ENCODE measurements at places on chromosomes 6 and 20.

GRCh38 chr6:114140416-114140815, 169.5 kb upstream of the HDAC2 start:
- no peak for DNase-seq

DNA sequence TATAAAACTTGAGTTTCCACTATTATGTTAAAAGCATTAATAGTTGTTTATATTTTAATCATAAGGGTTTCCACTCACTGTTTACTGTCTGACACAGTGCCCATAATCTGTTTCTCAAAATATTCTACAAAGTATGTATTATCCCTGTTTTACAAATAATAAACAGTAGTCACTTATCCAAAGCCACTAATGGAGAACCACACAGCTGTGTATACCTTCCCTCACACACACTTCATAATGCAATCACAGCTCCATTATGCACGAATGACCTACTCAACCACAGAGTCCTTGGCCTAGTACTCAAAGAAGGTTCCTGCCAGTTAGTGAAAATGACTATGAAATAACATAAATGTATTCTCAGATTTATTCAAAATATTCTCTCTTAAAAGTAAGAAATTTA, 103.1 kb downstream of the EPB41L2 start:
- no peak for DNase-seq

GRCh38 chr20:37395921-37396415, 50.0 kb downstream of the SRC start:
- no peak for DNase-seq

DNA sequence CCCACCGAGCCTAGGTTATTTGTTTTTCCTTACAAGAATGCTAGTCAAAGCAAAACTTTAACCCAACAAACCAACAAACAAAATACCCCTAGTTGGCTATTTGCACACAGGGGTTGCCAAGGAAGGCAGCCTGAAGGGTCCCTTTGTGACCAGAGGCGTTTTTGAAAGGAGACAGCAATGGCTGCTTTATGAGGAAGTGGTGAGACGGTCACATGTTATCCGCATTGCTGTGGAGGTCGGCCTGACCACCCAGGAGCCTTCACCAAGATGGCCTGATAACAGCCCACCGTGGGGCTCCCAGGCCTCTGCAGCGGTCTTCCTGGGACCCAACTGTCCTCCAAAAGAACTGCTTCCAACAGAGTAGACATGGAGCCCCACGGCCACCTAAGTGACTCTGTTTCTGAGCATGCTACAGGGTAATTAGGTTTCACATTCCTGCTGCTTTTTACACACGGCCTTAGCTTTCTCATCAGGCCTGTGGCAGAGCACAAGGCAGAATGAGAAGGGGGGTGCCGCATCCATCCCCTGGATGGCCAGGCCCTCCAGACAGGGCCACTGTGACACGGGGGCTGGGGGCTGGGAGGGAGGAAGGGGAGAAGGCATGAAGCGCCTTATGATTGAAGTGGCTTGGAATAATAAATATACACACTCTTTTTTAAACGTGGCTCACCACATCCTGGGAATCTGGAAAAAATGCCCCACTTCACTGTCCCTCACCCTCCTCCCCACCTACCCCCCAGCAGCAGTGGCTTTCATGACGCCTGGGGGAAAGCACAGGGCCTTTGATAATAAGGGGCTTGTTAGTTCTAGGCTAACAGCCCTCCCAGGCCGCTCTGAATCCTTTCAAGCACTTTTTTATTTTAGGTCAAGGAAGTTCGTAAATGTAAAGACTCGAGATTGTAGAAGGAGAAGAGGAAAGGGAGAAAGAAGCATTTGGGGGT, 86.0 kb downstream of the CLIC5 start:
- no peak for DNase-seq

GRCh38 chr6:105994118-105994590, 92.0 kb upstream of the PRDM1 start:
- no peak for DNase-seq

DNA sequence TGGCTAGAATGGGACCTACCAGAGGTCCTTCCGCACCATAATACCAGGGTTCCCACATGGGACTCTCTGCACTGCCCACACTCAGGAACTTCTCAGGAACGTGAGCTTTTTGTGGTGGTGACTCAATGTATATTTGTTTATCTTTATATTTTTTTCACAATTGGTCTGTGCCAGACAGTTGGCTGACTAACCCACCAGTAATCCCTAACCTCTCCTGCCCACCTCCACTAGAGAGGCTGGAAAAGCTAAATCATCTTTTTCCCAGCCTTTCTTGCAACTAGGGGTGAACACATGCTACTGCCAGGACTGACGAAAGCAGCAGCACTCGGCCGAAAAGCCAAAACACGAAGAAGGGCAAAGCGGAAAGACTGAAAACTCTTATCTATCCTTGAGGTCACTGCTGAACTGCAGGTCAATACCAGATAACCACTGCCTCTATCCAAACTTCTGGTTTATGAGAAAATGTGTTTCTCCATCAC, 112.9 kb downstream of the TRERF1 start:
- DNase-seq, result no peak

DNA sequence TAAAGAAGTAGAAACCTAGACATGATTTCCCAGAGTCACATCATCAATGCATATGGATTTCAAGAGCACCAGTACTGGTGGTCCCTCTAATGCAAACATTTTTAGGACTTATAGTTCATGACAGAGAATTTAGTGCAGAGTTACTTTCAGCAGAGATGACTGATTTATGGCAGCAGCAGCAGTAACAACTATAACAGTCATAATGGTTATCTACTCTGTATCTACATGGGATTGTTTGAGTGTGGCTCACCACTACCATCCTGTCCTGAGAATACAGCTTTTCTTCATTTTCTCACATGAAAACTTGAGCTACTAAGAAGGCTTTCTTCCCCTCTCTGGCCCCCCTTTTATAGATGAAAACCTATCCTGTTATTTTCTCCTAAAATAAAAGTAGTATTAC, 128.5 kb upstream of the ENPP5 start:
- DNase-seq, result no peak

- DNase-seq, result no peak
These were observed 60.7 kb downstream of the AKAP12 start for GRCh38 chr6:151300267-151300991.

DNA sequence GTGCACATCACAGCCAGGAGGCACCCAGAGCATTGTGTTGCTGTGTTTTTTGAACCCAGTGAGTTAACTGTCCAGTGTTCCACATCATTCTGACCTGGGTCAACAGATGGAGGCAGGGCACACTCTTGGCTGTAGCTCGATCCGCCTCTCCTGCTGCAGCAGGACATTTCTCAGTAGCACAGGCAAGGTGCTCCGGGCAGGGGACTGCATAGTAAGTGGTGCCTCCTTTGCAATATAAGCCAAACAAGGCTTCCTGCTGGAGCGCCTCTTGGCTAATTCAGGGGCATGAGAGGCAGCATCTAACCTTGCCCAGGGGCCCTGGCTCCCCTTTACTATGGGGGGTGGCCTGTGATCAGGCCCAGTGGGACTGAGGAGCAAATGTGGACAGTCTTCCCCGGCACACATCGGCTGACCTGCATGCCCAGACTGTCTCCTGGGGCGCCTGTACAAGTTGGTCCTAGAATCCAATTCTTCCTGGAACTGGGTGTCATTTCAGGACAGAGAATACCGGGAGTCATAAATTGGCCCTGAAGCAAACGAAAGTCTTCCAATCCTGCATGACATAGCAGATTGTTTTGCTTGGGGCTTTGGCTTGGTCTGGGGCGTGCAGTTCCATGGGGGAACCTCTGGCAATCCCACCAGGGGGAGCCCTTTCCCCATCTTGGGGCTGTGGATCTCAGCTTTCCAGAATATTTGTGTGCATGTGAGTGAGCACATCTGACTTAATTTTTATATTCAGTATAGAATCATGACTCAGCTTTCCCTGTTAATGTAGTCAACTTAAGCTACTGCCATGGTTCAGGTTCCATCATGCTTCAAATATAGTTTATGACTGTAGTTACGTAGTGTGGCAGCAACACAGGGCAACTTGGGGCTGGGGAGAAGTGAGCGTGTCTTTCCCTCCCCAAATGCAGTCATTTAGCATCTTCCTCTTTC, 56.0 kb upstream of the DDR1 start:
- peak; percentile 42 for DNase-seq

DNA sequence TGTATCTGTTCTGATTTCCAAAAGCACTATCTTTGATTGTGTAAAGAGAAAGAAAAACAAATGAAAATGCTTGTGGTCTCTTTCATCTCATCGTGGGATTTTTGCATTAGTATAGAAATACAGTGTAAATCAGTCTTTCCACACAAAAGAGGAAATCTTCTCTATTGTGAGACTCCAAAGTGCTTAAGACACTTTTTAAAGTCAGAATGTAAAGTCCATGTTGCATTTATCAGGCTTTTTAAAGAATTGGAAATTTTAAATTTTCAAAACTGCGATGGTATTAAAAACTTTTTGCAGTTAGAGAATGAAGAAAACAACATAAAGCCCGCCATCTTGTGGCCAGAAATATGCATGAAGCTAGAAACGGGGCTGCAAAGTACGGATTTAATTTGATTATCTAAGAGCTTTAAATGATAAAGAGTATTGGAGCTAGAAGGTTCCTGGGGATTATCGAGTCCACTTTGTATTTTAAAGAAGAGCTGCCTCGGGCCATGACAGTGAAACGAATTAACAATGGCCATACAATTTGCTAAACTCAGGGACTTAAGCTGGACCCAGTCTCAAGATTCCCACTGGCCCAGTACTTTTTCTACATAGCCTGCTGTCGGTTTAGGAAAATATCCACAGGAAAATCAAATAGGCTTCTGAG, 339.6 kb downstream of the ARHGAP18 start:
- DNase-seq, result no peak

- no peak for DNase-seq
These were observed 169.3 kb downstream of the BCAS1 start for GRCh38 chr20:53901064-53901463.

GRCh38 chr6:98946879-98947410, 801 bp downstream of the FBXL4 start:
- DNase-seq, result no peak

- no peak for DNase-seq
These were observed 59.8 kb downstream of the IGF2R start for GRCh38 chr6:160028487-160029275.

DNA sequence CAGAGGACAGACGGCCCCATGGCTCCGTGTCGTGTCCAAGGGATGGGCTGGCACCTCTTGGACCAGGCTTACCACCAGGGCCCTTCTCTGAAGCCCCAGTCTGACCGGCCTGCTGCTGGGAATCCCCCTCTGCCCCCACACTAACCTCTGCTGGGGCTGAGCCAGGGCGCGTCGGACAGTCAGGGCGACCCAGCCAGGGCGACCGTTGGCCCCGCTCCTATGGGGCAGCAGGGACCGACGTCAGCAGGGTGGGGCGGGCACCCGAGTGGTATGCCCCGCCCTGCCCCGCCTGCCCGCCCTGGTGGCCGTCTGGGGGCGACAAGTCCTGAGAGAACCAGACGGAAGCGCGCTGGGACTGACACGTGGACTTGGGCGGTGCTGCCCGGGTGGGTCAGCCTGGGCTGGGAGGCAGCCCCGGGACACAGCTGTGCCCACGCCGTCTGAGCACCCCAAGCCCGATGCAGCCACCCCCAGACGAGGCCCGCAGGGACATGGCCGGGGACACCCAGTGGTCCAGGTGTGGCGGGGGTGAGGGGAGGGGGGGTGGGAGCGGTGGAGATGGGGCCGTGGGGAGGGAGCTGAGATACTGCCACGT, at the start of gene SLC17A9:
Gene SLC17A9, plus strand, starts transcription at position 337 of the 595 bp plus-strand sequence. Its CDS starts 122 bp downstream, at position 459.
- DNase-seq, result peak; percentile 91

DNA sequence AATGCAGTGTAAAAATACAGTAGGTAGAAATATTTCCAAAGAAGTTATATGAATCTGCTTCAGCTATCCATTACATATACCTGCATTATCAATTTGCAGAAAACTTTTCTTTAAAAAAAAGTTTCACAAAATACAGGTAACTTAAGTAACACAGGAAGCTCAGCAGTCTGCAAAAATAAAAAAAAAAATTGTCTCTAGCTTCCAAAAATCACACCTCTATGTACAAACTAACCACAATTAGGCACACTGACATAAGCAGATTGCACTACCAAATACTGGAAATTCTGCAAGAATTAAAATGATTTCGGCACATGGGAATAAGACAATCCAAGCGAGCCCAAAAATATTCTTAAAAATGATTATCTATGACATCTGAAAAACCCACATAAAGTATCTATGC, 41.2 kb downstream of the ME1 start:
- DNase-seq, result no peak

- DNase-seq, result no peak
These were observed 74.0 kb upstream of the PTPN1 start for GRCh38 chr20:50436052-50436656.

DNA sequence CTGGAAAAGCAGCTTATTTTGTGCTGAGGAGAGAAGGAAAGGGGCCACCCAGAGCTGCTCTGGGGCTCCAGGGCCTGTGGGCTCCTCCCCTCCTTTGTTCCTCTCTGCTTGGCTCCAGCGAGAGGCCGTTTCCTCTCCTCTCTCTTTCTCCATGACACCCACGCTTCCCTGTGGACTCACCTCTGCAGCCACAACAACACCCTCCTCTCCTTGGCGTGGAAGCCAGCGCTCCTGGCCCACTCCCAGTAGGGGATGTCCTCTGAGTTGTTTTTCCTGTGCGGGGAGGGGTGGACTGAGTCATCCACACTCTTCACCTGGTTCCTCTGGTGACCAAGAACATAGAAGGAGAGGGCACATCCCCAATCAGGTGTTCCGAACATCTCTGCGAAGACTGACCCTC, 4.9 kb upstream of the CDSN start:
- no peak for DNase-seq

DNA sequence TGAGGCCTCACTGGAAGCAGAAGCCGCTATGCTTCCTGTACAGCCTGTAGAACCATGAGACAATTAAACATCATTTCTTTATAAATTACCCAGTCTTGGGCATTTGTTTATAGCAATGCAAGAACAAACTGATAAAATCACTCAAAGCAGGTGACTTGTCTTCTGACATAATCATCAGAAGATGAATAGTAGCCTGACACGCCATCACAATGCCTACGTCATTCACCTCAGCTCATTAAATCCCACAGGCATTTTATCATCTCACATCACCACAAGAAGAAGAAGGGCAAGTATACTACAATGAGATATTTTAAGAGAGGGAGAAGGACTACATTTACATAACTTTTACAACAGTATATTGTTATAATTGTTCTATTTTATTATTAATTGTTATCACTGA, 3.1 kb upstream of the CAP2 start:
- no peak for DNase-seq

GRCh38 chr6:40915165-40915564, 123.9 kb downstream of the UNC5CL start:
- no peak for DNase-seq

Measured in GM12892 (cell line).